ENCODE measurements at places on chromosomes 5 and 9. TPM values are rescaled to one million over a fixed set of nuclear protein-coding genes. Genes with fewer than 3 reads are reported as not detected.
A peak's percentile ranks its signal among the peaks of the same experiment; 100 is the strongest.

DNA sequence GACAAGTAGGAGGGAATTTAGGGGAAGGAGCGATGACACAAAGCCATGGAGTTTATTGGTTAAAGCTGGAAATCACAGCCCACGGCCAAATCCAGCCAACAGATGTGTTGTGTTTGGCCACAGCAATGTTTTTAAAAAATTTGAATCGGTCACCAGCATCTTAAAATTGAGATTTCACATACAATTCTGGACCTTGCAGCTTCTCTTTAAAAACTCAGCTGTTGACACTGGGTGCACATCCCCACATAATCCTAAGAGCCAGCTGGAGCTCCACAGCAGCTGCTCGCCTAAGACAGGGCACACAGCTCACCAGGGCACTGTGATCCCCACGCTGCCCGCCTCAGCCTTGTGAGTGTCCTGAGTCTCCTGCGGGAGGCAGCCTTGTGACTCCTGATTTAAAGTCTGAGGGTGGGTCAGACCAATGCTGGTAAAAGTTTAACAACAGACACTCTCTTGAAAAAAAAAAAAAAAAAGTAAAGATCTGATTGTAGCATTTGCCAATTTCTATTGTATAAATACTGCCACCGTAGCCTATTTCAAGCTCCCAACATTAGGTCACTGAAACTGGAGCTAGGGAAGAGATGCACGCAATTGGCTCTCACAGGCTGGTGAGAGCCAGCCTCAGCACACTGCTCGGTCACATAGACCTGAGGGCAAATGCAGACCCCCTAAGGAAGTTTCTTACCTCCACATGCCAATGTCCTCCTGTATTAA lies 124.8 kb downstream of the HSD17B3 start:
- H3K4me1 ChIP-seq, result peaks cover 9% of the 10 kb centered on the region
- no peak overlapping the region for H3K4me3 ChIP-seq

The CTNND2 gene
- 6.5 TPM for total RNA-seq

The CCDC187 gene
- total RNA-seq, result 0.15 TPM

The IRX2 gene
- total RNA-seq, result 2.8 TPM

DNA sequence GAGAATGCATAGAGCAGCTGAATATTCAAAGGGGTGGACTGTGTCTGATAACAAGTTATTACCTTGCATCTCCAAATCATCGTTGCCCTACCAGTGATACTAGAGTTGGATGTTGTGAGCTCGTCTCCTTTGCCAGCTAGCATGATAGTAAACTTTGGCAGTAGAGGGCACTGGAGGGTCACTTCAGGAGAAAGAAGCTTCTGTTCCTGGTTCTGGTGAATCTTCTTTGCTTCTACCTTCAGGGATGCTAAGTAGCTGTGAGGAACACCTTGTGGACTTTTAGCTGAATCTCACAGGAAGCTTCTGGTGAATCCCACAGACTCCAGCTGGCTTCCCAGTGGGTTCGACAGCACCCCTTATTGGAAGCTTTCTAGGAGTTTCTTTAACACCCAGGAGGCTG lies 626.6 kb upstream of the SGCD start:
- DNase-seq, result peak; percentile 72
- peaks cover 7% of the 10 kb centered on the region for H3K27me3 ChIP-seq
- no peaks in the 10 kb centered on the region for H3K4me1 ChIP-seq
- no peaks in the 10 kb centered on the region for H3K36me3 ChIP-seq
- H3K4me3 ChIP-seq, result no peak overlapping the region

DNA sequence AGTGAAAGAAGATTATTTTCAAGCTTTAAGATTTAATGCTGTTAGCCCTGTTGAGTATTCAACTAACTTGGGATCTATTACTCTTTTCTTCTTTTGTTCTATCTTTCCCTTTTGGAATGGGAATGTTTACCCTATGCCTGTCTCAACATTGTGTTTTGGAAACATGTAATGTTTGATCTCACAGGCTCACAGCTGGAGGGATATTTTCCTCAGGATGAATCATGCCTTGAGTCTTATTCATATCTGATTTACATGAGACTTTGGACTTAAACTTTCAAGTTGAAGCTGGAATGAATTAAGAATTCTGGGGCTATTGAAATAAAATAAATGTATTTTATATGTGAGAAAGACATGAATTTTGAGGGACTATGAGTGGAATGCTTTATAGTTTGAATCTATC lies 607.8 kb upstream of the PTGER4 start:
- no peaks in the 10 kb centered on the region for H3K4me1 ChIP-seq
- no peaks in the 10 kb centered on the region for H3K36me3 ChIP-seq
- H3K4me3 ChIP-seq, result no peak overlapping the region
- no peak overlapping the region for H3K27ac ChIP-seq

- H3K4me3 ChIP-seq, result no peak overlapping the region
- no peak for DNase-seq
- no peaks in the 10 kb centered on the region for H3K4me1 ChIP-seq
- H3K36me3 ChIP-seq, result no peaks in the 10 kb centered on the region
These were observed 242.1 kb downstream of the HSPA4 start for GRCh38 chr5:133293960-133294359.

GRCh38 chr9:15570769-15571168 lies 17.9 kb downstream of the CCDC171 start:
- H3K4me1 ChIP-seq, result no peaks in the 10 kb centered on the region
- no peaks in the 10 kb centered on the region for H3K27me3 ChIP-seq
- DNase-seq, result no peak
- H3K4me3 ChIP-seq, result no peak overlapping the region

The ADCY2 gene
- total RNA-seq, result 52.0 TPM

- H3K4me3 ChIP-seq, result no peak overlapping the region
- H3K27ac ChIP-seq, result peak overlapping the region; percentile 25
- no peaks in the 10 kb centered on the region for H3K4me1 ChIP-seq
- H3K36me3 ChIP-seq, result no peaks in the 10 kb centered on the region
- H3K27me3 ChIP-seq, result no peaks in the 10 kb centered on the region
These were observed 40.1 kb upstream of the TLX3 start for GRCh38 chr5:171268700-171269620.

The PCDHGC3 gene
- total RNA-seq, result 28.1 TPM

- no peaks in the 10 kb centered on the region for H3K4me1 ChIP-seq
- no peaks in the 10 kb centered on the region for H3K36me3 ChIP-seq
- peak; percentile 28 for DNase-seq
- no peak overlapping the region for H3K27ac ChIP-seq
- H3K4me3 ChIP-seq, result no peak overlapping the region
These were observed 68.6 kb upstream of the ADAMTS2 start for GRCh38 chr5:179413711-179414458.

DNA sequence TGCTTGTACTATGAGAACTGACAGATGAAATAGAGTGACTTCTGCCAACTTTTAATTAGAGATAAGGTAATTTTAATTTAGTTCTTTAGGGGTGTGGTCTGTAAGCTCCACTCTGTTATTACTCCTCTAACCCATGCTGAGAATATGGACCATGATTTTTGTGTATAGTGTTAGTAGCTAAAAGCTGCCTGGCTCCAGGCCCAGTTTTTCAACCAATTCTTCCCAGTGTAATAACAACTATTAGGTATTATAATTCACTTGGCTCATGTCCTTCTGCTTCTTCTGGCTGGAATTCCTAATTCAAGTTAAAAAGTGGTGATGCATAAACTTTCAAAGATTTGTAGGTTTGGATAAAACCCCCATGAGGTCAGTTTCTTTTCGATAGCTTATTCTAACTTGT lies 216.3 kb downstream of the ISL1 start:
- H3K27me3 ChIP-seq, result no peaks in the 10 kb centered on the region
- H3K4me3 ChIP-seq, result no peak overlapping the region
- DNase-seq, result no peak

DNA sequence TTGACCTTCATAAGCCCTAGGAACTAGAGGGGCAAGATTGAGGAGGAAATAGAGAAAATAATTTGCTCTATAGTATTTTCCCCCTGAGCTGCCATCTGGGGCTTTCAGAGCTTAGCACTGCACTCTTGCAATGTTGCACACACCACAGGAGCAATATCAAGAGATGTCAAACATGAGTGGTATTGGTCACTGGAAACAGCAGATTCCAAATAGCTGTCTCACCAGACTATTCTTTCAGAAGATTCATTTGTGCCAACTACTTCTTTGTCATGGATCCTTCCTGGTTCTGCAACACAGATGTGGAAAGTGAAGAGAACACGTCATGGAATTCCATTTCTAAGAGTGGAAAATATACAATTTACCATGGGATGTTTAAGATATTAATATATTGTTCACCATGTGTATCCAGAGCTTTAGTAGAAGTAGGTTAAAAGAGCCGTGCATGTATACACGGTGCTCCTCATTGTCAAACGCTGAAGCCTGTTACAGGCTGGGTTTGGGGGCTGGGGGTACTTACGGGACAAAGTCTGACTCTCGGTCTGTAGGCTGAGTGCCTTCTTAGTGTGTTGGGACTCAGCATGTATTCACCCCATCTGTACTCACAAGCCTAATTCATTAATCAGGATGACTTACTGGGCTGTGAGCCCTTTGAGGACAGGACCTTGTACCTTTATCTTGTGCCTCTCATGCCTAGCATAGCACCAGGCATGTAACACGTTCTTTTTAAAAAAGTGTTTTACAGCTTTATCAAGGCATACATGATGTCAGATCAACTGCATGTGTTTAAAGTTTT lies 31.4 kb upstream of the GDNF start:
- no peaks in the 10 kb centered on the region for H3K36me3 ChIP-seq
- H3K4me3 ChIP-seq, result no peak overlapping the region
- no peak for DNase-seq
- H3K4me1 ChIP-seq, result no peaks in the 10 kb centered on the region
- H3K27ac ChIP-seq, result no peak overlapping the region

DNA sequence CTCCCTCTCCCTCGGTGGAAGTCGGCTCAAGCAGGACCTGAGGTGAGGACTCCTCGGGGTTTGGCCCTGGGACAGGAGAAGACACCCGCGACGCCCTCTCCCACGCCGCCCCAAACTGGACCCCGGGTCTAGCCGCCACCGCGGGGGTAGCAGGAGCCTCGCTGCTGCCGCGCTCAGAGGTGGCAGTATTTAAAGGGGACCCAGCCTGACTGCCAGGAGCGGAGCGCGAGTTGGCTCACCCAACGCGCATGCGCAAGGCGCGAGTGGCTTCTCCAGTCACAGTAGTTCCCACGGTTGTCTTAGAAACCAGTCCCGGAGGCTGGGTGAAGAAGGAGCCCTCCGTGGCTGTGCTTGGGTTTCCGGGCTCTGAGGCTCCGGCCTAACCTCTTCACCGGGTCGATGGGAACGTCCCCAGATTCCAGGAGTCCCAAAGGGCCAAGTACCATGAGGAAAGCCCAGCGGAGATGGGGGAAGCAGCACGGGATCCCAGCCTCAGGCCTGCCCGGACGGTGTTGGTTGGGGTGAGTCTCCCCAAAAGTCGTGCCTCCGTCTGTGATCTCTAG lies 477.8 kb downstream of the SPATA31A7 start:
- H3K4me1 ChIP-seq, result no peaks in the 10 kb centered on the region
- no peak overlapping the region for H3K4me3 ChIP-seq
- H3K36me3 ChIP-seq, result no peaks in the 10 kb centered on the region
- no peaks in the 10 kb centered on the region for H3K27me3 ChIP-seq

GRCh38 chr9:119044806-119045205 lies 324.4 kb downstream of the BRINP1 start:
- peaks cover 13% of the 10 kb centered on the region for H3K4me1 ChIP-seq
- no peak overlapping the region for H3K27ac ChIP-seq
- H3K4me3 ChIP-seq, result no peak overlapping the region
- H3K27me3 ChIP-seq, result no peaks in the 10 kb centered on the region

The LHX2 gene
- total RNA-seq, result 0.29 TPM

DNA sequence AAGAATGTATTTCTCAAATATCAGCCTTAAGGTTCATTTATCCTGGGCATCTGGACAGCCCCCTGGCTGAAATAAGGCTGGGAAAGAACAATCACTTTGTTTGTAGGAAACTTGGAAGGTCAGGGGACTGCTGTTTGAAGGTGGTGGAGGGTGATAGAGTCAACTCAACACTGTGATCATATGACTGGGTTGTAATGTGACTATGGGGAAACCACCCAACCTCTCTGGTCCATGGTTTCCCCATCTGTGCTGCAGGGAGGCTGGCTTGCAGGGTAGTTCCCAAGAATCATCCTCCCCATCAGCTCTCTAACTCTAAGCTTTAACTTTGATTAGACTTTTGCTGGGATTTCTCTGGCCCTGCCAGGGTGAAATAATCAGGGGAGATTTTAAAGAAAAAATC lies 10.0 kb downstream of the INSYN2B start:
- H3K27ac ChIP-seq, result no peak overlapping the region
- H3K36me3 ChIP-seq, result no peaks in the 10 kb centered on the region
- no peaks in the 10 kb centered on the region for H3K4me1 ChIP-seq
- no peak for DNase-seq

GRCh38 chr9:2128618-2129017 lies 113.5 kb downstream of the SMARCA2 start:
- H3K4me3 ChIP-seq, result no peak overlapping the region
- no peaks in the 10 kb centered on the region for H3K27me3 ChIP-seq
- no peaks in the 10 kb centered on the region for H3K4me1 ChIP-seq
- H3K27ac ChIP-seq, result no peak overlapping the region
- no peaks in the 10 kb centered on the region for H3K36me3 ChIP-seq
- DNase-seq, result no peak

The NSG2 gene
- not detected for total RNA-seq

The CDC14B gene
- total RNA-seq, result 48.8 TPM

The C5orf58 gene
- 1.2 TPM for total RNA-seq

- no peaks in the 10 kb centered on the region for H3K4me1 ChIP-seq
- H3K4me3 ChIP-seq, result no peak overlapping the region
- H3K27ac ChIP-seq, result no peak overlapping the region
These were observed 59.0 kb upstream of the BOD1 start for GRCh38 chr5:173675287-173675996.

The TMEM171 gene
- total RNA-seq, result 0.74 TPM

DNA sequence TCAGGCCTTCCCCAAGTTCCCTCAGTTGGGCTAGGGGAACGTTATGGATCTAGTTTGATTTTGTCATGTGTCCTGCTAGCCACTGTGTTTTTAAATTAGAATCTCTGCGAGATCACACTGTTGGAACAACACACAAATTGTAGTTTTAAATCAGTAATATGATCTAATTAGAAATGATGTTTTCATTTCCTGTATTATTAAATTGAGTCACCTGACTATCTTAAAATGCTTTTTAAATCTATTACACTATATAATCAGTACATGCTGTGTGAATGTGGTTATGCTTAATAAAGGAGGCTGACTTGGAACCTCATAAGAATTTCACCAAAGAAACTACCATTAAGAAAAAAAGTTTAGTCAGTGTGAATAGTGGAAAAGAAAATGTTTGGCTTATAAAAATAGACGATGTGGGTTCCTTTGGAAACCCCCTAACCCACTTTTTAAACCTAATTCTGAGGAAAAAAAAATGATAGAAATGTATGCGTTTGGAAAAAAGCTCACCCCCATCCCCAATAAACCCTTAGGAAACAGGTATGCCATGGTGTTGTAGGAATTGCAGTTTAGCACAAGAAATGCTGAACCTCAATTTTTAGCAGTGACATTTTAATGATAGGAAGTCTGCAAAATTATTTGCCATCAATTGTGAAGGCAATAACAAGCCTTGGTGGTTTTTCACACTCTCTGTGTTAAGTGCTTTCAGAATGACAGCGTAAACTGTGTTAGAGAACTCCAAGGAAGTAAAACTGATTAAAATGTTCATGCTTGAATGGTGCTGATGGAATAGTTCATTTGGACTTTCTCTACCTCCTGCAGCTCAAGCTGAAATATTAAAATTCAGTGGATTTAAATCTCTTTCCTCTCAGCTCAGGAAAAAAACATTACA lies 59.0 kb downstream of the TLE4 start:
- no peaks in the 10 kb centered on the region for H3K4me1 ChIP-seq
- H3K36me3 ChIP-seq, result no peaks in the 10 kb centered on the region
- no peaks in the 10 kb centered on the region for H3K27me3 ChIP-seq
- no peak overlapping the region for H3K4me3 ChIP-seq
